ENCODE measurements at places on chromosomes 1 and 21. TPM values are rescaled to one million over a fixed set of nuclear protein-coding genes. Genes with fewer than 3 reads are reported as not detected.

IGSF3 gene
- polyA plus RNA-seq, result 46.6 TPM

DNA sequence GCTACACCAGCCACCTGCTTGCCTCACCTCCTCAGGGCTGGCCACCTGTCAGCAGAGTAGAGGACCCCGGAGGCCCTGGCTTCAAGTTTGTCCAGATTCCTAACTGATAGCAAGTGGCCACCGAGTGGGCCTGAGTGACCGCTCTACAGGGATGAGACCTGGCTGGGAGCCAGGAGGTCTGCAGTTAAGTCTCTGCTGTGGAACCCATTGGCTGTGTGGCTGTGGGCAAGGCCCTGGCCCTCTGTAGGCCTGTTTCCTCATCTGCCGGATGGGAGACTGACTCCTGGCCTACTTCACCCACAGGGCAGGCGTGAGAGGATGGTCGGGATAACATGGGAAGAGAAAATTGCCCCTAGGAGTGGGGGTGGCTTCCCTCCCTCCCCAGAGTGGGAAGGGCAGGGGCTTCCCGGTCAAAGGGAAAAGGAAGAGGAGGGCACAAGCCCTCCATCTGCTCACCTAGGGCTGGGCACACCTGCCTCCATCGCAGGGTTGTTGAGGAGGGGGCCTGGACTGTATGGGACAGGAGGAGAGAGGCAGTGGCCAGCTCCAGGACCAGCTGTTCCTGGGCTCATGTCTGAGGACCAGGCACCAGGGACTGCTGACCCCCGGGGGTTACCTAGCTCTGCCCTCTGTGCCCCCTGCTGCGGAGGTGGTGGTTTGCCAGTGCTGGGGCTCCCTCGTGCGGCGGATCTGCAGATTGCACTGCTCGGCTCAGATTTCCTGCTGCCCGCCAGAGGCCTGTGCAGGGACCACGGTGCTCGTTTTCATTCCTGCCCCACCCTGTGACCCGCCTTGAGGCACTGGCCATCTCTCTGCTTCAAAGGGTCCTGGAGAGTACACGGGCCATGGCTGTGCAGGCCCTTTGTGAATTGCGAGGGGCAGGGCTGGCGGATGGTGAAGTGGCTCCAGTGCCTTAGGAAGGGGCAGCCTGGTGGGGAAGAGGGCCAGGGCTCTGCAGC lies 9.1 kb upstream of the MTFR1L start:
- H3K4me1 ChIP-seq, result peaks cover 31% of the 10 kb centered on the region
- H3K4me3 ChIP-seq, result no peak overlapping the region

GRCh38 chr1:1598720-1599029 lies 1.3 kb downstream of the FNDC10 start:
- peaks cover 25% of the 10 kb centered on the region for H3K36me3 ChIP-seq
- H3K27me3 ChIP-seq, result peaks cover 31% of the 10 kb centered on the region
- no peak overlapping the region for H3K27ac ChIP-seq
- no peak overlapping the region for H3K4me3 ChIP-seq

GRCh38 chr21:21715266-21715969 lies 717.2 kb downstream of the NCAM2 start:
- H3K4me3 ChIP-seq, result no peak overlapping the region
- H3K27ac ChIP-seq, result no peak overlapping the region
- no peaks in the 10 kb centered on the region for H3K4me1 ChIP-seq
- DNase-seq, result no peak
- H3K36me3 ChIP-seq, result no peaks in the 10 kb centered on the region

GRCh38 chr1:194477908-194478307 lies 1291.5 kb upstream of the B3GALT2 start:
- H3K27me3 ChIP-seq, result no peaks in the 10 kb centered on the region
- no peak overlapping the region for H3K4me3 ChIP-seq
- H3K36me3 ChIP-seq, result no peaks in the 10 kb centered on the region
- H3K4me1 ChIP-seq, result no peaks in the 10 kb centered on the region

All from spinal cord (tissue), 10 donors.